Body of pancreas (tissue), 4 donors: ENCODE measurements at places on chromosomes 2 and 18. TPM values are rescaled to one million over a fixed set of nuclear protein-coding genes. Genes with fewer than 3 reads are reported as not detected.

DNA sequence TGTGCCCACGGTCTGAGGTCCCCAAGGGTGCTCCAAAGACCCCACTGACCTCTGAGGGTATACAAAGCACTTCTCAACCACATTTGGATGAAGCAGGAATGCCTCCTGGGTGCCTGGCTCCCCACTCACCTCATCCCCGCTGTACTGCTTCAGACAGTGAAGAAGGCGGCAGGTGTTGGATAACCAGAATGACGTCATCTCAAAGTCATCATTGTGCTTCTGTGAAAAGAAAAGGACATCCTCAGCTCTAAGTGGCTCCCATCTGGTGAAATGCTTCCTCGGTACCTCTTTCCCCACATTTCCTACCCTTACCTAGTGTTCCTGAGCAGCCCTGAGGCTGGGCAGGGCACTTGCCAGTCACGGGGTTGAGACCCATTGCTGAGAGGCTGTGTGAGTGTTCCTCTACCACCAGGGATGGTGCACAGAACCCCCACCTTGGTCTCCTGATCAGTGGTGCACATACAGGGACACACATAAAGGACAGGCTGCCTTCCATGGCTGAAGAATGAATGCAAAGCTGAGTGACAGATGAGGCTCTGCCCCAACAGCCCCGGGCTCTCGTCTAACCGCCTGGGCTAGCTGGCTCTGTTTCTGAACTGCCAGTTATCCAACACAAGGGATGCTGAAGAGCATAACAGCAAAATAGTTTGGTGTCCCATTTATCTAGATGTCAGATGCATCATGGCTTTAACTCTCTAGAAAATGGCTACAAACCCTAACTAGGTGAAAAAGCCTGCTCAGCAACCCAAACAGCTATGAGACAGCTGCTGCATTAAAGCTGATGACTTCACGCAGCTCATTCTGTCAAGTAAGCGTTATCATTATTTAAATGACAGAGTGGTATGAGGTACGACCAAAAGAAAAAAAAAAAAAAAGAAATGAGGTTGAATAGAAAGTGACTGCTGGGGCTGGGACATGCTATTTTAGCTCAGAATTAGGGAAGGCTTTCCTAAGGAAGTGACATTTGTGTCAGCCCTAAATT lies 28.2 kb upstream of the ACAA2 start:
- no peak overlapping the region for H3K27ac ChIP-seq
- no peak for DNase-seq
- H3K4me1 ChIP-seq = no peaks in the 10 kb centered on the region
- no peaks in the 10 kb centered on the region for H3K27me3 ChIP-seq
- no peak overlapping the region for H3K4me3 ChIP-seq
- H3K36me3 ChIP-seq = no peaks in the 10 kb centered on the region

DNA sequence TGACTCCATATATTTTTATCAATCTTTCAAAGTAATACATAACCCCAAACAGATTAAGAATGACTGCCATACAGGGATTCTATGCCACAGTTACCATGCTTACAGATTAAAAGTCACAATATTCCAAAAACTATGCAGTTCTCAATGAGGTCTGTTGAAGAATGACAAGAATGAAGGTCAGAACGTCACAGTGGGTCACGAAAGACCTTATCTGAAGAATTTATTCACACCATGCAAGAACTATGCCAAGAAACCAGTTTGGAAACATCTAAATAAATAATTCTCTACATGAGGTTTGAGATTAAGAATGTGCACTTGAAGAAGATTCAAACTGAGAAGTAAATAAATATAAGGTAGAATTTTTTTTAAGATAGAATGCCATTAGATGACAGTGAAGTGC lies 253.3 kb downstream of the EXOC6B start:
- H3K4me3 ChIP-seq = no peak overlapping the region
- H3K4me1 ChIP-seq = no peaks in the 10 kb centered on the region
- H3K27ac ChIP-seq = no peak overlapping the region
- H3K27me3 ChIP-seq = no peaks in the 10 kb centered on the region
- no peak for DNase-seq
- H3K36me3 ChIP-seq = no peaks in the 10 kb centered on the region

- no peaks in the 10 kb centered on the region for H3K36me3 ChIP-seq
- no peak for DNase-seq
- H3K4me3 ChIP-seq = no peak overlapping the region
- H3K27ac ChIP-seq = no peak overlapping the region
- H3K27me3 ChIP-seq = no peaks in the 10 kb centered on the region
- H3K4me1 ChIP-seq = peaks cover 8% of the 10 kb centered on the region
Observed at GRCh38 chr18:70459731-70460130, 170.9 kb downstream of the SOCS6 start.

GRCh38 chr2:236970656-236971010 lies 115.1 kb upstream of the COPS8 start:
- no peak for DNase-seq
- peaks cover 18% of the 10 kb centered on the region for H3K4me1 ChIP-seq
- H3K27me3 ChIP-seq = no peaks in the 10 kb centered on the region
- no peaks in the 10 kb centered on the region for H3K36me3 ChIP-seq

The FLACC1 gene
- total RNA-seq = 0.78 TPM

- no peaks in the 10 kb centered on the region for H3K27me3 ChIP-seq
- no peaks in the 10 kb centered on the region for H3K36me3 ChIP-seq
- H3K4me1 ChIP-seq = peaks cover 25% of the 10 kb centered on the region
- no peak overlapping the region for H3K4me3 ChIP-seq
- peak overlapping the region; percentile 61 for H3K27ac ChIP-seq
Observed at GRCh38 chr2:36461039-36461681, 105.6 kb downstream of the CRIM1 start.

DNA sequence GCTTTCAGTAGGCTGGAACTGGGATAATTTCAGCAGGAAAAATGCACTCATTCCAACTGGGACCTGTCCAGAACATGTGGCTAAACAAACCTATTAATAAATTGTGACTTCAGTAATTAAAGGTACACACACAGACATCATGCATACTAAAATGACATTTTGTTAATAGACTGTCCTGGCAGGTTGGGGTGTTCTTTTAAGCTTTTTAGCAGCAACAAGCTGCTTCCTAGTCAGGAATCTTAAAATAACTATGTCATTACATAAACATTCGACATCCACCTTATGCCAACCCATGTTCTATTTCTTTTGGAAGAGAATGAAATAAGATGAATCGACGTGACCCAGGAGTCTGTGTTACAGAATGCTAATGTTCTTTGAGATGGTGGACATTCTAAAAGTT lies 435.7 kb downstream of the TXNL1 start:
- DNase-seq = no peak
- H3K4me1 ChIP-seq = peaks cover 14% of the 10 kb centered on the region
- H3K36me3 ChIP-seq = no peaks in the 10 kb centered on the region
- H3K4me3 ChIP-seq = no peak overlapping the region

DNA sequence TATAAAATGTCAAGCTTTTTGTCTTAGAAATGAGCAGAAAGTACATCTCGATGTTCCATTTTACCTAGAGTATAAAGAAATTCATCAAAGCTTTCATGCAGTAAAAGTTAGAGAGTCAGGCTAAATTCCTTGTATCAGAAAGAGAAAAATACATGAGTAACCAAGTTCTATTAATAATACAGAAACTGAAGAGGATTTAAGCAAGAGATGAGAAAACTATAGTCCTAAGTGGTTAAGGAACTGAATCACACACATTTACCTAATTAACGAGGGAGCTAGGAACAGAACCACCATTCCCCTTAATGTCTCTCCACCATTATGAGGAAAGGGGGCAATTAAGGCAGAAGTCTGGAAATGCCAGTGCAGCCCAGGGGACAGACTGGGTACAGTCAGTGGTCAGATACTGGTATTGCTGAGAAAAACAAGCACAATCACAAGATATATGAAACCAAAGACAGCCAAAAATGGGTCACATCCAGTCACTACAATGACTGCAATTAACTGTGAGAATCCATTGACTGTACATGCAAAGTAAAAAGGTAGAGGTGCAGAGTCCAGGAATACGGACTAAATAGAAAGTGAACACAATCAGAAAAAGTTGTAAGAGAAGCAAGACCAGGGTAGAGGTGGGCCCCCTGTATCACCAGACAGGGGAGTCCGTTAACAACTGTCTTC lies 23.9 kb downstream of the MAP4K3 start:
- H3K27ac ChIP-seq = no peak overlapping the region
- peaks cover 41% of the 10 kb centered on the region for H3K4me1 ChIP-seq
- H3K36me3 ChIP-seq = no peaks in the 10 kb centered on the region
- DNase-seq = no peak

The GALNT5 gene
- total RNA-seq = 3.1 TPM

- no peaks in the 10 kb centered on the region for H3K4me1 ChIP-seq
- no peaks in the 10 kb centered on the region for H3K36me3 ChIP-seq
- H3K4me3 ChIP-seq = no peak overlapping the region
- no peaks in the 10 kb centered on the region for H3K27me3 ChIP-seq
Observed at GRCh38 chr2:175304541-175304940, 123.0 kb upstream of the ATP5MC3 start.
